ENCODE measurements at places on chromosomes 4 and X.

GRCh38 chrX:40663078-40663740 lies 15.8 kb upstream of the CXorf38 start:
- DNase-seq, result no peak

- no peak for DNase-seq
These were observed 12.3 kb upstream of the ZFX start for GRCh38 chrX:24137192-24137591.

- no peak for DNase-seq
These were observed at the start of gene HTATSF1 for GRCh38 chrX:136497556-136498052. TSS of gene HTATSF1 (plus strand) at chrX:136497592. CDS start at chrX:136497685, 93 bp downstream.

GRCh38 chrX:150127216-150127615 lies 188.9 kb upstream of the EOLA2 start:
- DNase-seq, result no peak

- DNase-seq, result no peak
These were observed 687.2 kb upstream of the AADAT start for GRCh38 chr4:170776983-170777382.

GRCh38 chr4:57614257-57614932 lies 504.2 kb upstream of the IGFBP7 start:
- no peak for DNase-seq

DNA sequence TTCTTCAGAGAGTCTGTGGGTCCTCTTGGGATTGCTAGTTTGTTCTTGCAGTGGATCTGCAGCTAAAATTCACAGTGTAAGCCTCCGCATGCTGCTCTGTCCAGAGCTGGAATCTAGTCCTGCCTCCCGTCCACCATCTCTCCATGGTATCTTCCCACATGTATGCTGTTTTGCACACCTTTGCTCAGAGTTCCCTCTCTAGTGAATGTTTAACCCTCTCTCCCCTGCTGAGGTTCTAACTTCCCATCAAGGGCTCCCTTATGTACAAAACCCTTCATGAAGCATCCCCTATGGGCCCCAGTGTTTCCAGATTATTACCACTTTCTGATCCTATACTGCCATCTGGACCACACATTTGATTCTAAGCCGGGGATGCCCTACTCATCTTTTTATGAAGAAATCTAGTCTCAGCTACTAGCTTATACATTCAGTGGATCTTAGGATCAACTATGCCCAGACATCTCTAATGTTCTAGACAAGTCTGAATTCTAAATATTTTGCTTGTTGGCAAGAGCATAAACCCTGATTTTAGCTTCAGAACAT lies 157.3 kb downstream of the CPEB2 start:
- no peak for DNase-seq

DNA sequence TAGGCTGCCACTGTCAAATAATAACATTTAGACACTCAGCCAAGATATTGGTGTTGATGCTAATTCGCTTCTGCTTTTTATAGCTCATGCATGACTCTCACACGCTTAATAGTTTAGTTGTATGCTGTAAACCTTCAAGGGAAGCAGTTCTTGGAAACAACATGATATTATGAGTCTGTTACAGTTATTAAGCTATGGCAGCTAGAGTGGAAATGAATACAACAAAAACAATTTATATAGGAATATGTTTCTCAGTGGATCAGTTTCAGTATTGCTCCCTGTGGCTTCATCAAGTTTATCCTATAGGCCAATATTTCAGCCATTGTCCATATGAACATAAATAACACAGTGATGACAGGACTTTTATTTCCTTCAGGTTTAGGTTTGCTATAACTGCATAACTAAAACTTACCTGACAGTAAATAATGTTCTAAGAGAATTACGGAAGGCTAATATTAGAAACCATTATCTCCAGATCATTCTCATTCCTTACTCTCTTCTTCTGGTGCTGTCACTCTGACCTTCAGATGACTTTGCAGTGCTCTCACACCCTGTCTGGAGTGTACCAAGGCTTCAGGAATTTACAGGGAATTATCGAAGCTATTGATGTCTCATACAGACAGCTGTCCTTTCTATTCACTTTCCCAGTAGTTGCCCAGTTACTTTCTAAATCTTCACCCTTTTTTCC lies 555.0 kb downstream of the ANKRD50 start:
- DNase-seq, result no peak

GRCh38 chrX:133300591-133300990 lies 82.4 kb upstream of the TFDP3 start:
- DNase-seq, result no peak

DNA sequence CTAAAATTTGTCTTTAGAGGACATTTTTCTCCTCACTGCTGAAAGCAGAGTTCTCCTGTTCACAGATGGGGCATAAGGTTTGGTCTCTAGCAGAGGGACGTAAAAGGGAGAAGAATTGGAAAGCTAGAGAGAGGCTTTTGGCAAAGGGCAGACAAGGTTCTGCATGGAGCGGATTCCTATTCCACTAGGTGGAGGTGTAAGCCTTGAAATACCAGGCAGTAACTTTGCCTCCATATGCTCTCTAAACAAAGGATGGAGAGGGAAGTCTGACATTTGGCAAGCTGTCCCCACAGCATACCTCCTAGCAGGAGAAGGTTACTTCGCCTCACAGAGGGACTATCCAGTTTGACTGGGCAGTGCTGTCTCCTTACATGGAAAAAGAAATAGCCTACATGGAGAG lies 174.7 kb downstream of the DACH2 start:
- DNase-seq, result no peak

GRCh38 chr4:104815665-104816064 lies 321.0 kb upstream of the CXXC4 start:
- DNase-seq, result peak; percentile 25

- no peak for DNase-seq
These were observed 29.1 kb downstream of the ARHGEF9 start for GRCh38 chrX:63755892-63756291.

DNA sequence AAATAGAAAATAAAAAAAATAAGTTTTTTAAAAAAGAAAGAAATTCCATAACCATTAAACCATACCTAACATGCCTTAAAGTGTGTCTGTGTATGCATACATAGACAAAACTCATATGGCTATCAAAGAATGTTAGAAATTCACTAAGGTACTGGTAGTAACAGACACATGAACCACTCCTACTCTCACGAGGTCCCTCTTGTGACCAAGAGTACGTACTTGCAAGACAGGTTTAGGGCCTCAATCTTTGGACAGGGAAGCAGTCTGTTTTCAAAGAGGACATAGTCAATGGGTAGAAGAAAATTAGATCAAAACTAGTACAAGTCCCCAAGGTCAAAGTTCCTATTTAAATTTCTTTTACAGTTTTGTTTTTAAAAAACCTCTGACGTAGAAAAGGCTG lies 117.3 kb downstream of the CHM start:
- DNase-seq, result no peak

GRCh38 chr4:161254375-161254774 lies 909.4 kb downstream of the FSTL5 start:
- DNase-seq, result no peak

DNA sequence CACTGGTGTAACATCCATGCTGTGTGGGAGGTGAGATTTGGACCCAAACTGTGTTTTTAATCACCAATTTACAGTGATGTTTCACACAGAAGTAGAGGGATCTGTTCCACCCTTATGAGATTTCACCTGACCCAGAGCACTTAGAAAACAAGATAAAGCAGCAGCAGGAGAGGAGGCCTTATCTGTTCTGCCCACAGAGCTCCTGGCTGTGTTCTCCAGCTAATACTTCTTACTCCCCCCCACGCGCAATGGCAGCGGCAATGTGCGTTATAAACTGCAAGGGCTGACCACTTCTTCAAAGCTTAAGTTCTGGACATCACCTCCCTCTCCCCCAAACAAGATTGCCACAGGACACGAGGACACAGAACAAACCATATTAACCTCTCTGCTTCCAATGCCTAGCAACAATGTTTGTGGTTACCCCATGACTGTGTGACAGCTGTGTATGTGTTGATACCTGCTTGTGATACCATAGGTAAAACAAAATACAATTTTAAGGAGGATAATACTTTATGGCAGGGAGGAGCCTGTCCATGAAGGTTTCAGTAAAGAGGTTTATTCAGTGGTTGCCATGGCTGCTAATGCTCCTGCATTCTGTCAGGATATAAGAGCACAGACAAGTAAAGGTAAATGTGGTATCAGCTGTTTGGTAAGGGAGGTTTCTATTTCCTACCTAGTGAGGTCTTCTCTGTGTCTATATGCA lies 210.0 kb downstream of the SOWAHB start:
- DNase-seq, result peak; percentile 23

GRCh38 chr4:36753048-36753447 lies 471.6 kb downstream of the DTHD1 start:
- DNase-seq, result no peak

GRCh38 chrX:22963196-22963595 lies 36.6 kb upstream of the DDX53 start:
- DNase-seq, result no peak

DNA sequence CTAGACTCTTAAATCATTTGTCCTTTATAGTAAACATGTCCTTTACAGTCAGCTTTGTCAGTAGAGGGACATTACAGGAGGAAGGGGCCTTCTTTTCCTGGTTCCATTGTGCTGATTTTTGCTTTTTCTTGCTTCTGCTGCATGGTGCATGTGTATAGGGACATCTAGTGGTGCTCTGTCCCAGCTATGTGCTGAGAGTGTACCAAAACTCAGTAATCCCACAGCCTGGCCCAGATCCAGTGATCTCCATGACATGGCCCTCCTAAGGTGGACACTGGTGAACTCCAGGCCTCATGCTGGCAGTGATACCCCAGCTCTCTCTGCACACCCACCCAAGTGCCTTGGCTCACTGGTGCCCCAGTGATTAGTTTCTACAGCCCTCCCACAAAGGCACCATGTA lies 45.2 kb downstream of the MAGEB17 start:
- peak; percentile 12 for DNase-seq

DNA sequence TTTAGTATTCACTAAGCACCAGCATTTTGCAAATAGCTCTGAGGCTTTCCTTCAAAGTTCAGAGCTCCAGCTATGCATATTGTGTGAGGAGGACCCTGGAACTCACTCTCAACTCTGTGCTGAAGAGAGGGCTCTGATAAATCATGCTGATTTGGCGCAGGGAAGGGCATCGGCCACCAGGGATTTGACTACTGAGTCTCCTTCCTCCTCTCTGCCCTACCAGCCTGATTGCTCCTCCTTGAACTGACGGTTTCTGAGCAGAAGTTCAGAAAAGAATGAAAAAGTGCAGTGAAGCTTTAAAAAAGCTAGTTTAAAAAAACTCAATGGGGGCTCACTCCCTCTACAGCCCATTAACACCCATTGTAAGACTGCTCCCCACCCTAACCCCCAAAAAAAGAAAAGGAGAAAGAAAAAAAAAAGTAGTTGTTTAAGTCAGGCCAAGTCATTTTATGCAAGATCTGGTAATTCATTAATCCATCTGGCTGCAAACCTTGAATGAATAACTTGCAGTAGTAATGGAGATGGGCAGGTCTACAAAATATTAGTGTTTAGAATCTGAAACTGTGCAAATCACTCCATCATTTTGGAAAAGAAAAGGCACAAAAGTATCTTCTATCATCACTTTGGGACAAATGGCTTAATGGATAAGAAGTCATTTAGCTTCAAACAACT lies 13.3 kb downstream of the PPARGC1A start:
- no peak for DNase-seq

DNA sequence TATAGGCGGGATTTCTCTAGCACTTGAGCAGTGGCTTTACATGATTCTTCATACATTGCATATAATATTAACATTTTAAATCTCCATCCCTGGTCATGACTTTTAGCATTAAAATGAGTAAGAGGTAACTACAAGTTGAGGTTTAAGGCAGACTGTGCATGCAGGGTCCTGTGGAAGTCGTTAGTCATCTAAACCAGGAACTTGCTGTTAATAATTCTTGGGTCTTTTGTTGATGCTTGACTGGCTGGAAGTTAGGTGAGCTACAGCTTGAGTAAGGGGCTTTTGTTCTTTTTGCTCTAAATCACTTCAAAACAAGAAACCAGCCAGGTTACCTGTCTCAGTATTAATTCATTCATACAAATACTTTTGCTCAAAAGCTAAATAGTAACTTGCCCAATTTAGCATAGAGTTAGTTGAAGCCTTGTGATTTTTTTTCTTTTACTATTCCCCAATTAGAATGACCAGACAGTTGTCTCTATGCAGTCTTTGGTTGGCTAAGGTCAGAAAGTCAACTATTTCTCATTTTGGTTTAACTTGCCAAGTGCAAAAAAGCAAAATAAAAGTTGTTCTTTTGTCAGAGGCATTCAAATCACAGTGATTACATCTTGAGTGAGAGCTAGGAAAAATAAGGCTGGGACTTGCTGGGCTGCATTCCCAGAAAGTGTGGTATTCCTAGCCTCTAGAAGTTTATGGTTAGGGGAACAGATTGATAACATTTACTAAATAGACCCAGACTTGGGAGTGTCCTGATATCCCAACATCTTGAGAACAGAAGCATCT lies 516.9 kb downstream of the PDHA2 start:
- DNase-seq, result no peak

DNA sequence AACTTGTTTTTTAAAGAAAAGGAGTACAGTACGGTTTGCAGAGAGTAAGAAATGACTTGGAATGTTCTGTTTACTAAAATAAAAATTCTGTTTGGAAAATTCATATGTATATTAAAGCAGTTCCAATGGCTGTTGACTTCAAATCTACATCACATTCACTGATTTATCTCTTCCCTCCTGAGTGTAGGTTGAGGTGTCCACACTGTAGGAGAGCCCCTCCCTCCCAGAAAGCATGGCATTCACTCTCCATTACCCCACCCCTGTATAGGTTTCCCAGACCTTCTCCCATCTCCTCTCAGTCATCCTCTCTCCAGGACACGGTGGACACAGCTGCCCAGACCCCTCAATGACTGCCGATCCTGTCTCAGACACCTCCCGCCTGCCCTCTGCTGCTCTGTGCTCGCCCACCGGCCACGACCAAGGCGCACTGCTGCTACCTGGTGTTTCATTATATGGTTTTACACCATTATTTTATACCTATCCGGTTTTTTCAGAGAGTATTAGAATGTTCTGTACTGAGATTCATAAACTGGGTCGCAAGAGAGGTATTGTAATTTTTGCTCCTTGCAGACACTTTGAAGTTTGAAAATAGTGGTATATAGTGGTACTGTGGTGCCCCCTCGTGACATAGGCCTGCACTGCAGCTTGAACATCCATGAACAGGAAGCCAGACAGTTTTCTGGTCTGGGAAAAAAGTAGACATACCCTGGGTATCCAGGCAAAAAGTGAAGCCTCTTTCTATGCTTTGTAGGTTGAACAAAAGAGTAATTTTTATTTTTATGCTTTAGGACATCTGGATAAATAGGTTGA lies 38.8 kb upstream of the BEX4 start:
- peak; percentile 64 for DNase-seq

DNA sequence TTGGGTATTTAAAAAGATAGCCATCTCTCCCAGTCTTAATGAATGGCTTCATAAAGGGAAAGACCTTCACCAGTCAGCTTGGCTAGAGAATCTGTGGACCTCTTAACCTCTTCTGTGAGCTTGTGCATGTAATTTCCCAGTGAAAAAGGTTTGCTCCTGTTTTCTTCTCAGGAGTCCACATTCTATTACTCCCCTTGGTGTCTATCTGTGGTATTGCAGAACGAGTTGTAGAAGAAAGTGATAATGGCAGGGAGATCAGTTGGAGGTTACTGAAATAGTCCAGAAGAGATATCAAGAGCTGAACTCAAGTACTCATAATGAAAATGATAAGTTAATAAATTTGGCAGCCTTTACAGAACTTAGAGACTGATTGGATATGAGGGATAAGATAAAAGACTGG lies 16.5 kb upstream of the VAMP7 start:
- DNase-seq, result peak; percentile 27

- DNase-seq, result peak; percentile 4
These were observed 930 bp downstream of the NWD2 start for GRCh38 chr4:37245391-37245954.

Measured in hematopoietic multipotent progenitor cell treated with erythropoietin and hydrocortisone succinate and interleukin-3 and kit ligand, for 4 days (in vitro differentiated cells).